ENCODE measurements at places on chromosomes 7 and 10. TPM values are rescaled to one million over a fixed set of nuclear protein-coding genes. Genes with fewer than 3 reads are reported as not detected.

DNA sequence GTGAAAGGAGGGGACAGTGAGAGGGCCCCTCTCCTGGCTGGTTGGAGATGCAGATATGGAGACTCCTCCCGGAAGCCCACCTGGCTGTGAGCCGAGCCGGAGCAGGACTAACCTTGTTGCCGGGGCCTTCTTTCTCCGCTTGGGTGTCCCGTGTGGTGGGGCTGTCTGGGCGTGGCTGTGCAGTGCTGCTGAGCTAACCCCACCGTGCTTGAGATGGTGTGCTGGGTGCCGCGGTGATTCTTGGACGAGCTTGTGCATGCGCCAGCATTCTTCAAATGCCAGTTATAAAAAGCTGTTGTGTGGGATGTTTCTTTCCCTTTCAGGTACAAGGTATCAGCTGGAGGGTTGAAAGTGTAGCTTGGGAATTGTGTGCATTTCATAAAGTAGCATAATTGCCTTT is 48.8 kb downstream of the DAGLB start:
- H3K36me3 ChIP-seq = peaks cover 26% of the 10 kb centered on the region
- H3K27me3 ChIP-seq = no peaks in the 10 kb centered on the region
- no peak overlapping the region for H3K27ac ChIP-seq
- no peak for DNase-seq
- H3K4me3 ChIP-seq = no peak overlapping the region

DNA sequence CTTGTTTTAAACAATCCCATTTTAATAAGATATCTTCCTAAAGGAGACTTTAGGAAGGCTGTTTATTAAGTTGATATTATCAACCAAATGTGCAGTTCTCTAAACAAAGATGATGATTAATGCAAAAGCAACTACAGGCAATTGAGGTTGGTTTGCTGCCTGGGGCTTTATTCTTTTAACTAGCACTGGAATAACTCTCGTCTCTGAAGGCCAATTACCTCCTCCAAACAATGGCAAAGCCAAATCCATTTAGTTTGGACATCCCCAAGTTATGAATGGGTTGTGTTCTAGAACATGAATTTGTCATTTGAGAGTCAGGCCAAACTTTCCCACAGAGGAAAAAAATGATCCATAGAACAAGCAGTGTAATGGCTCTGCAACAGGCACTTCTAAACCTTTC is 114.1 kb downstream of the SLC16A9 start:
- H3K36me3 ChIP-seq = no peaks in the 10 kb centered on the region
- no peak overlapping the region for H3K27ac ChIP-seq
- no peak overlapping the region for H3K4me3 ChIP-seq

DNA sequence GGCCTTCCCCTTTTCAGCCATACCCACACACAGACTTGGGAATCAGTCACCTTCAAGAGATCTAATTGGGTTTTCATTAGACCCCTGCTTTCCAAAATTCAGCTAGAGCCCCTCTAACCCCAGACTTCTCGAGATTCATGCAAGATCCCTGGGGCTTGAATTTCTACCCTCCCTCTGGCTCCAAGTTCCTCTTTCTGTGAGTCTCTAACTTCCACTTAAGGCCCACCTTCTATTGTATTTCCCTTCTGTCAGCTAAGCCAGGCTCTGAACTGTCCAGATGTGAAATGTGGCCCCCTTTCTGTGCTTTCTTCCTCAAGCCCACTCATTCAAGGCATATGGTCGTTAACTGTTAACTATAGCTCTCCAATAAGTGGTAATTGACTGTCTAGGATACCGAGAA is 132.2 kb downstream of the ZNF365 start:
- H3K4me1 ChIP-seq = no peaks in the 10 kb centered on the region
- H3K27me3 ChIP-seq = no peaks in the 10 kb centered on the region
- no peak for DNase-seq
- H3K4me3 ChIP-seq = no peak overlapping the region
- H3K27ac ChIP-seq = no peak overlapping the region
- no peaks in the 10 kb centered on the region for H3K36me3 ChIP-seq

- H3K27ac ChIP-seq = no peak overlapping the region
- H3K36me3 ChIP-seq = no peaks in the 10 kb centered on the region
- H3K4me1 ChIP-seq = peaks cover 9% of the 10 kb centered on the region
- H3K27me3 ChIP-seq = peaks cover 22% of the 10 kb centered on the region
- no peak for DNase-seq
Observed at GRCh38 chr10:118590334-118590733, 5.1 kb downstream of the PRLHR start.

DNA sequence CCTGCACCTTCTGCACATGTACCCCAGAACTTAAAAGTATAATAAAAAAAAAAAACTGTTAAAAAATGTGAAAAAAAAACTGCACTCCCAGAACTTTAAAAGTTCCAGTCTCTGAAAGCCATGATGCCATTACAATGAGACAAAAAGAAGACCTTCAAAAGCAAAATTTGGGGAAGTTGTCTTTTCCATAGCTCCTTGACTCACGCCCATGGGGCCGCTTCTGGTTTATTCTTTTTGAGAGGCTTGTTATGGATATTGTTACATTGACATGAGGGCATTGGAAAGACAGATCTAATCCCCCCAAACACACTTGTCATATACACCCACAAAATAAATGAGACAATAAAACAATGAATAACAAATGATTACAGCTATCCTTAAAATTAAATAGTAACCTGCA is 798 bp downstream of the BLNK start:
- H3K4me3 ChIP-seq = no peak overlapping the region
- no peak overlapping the region for H3K27ac ChIP-seq
- no peak for DNase-seq
- no peaks in the 10 kb centered on the region for H3K36me3 ChIP-seq
- H3K27me3 ChIP-seq = peaks cover 4% of the 10 kb centered on the region

DNA sequence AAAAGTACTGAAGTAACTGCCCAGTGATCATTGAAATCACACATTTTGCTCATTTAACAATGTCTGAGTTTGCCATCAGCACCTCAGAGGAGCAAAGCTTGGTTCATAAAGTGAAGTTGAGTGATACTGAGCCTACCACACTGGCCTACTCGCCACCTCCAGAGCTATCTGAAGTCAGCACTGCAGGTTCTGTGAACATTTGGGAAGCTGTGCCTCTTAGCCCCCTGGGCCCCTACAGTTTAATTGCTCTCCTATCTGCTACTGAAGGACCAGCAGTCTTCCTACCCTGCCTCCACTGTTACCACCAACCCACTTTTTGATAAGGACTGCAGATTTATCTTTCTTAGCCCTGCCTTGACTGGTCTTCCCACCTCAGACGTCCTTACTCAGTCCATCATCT is 2.0 kb upstream of the SEMA4G start:
- H3K27ac ChIP-seq = no peak overlapping the region
- no peaks in the 10 kb centered on the region for H3K27me3 ChIP-seq
- no peak for DNase-seq
- peaks cover 8% of the 10 kb centered on the region for H3K4me1 ChIP-seq

GRCh38 chr7:135428879-135429278 is 81.0 kb downstream of the CNOT4 start:
- no peak overlapping the region for H3K4me3 ChIP-seq
- H3K27me3 ChIP-seq = no peaks in the 10 kb centered on the region

- H3K27me3 ChIP-seq = peaks cover 6% of the 10 kb centered on the region
- no peaks in the 10 kb centered on the region for H3K4me1 ChIP-seq
- no peak overlapping the region for H3K27ac ChIP-seq
- no peak overlapping the region for H3K4me3 ChIP-seq
- no peak for DNase-seq
Observed at GRCh38 chr7:84746353-84746752, 440.5 kb downstream of the SEMA3D start.

The OAT gene
- total RNA-seq = 37.4 TPM

The ELFN1 gene
- not detected for total RNA-seq

The SLC16A12 gene
- total RNA-seq = not detected

The OR9A2 gene
- total RNA-seq = not detected
